ENCODE measurements at places on chromosomes 16 and 17.

DNA sequence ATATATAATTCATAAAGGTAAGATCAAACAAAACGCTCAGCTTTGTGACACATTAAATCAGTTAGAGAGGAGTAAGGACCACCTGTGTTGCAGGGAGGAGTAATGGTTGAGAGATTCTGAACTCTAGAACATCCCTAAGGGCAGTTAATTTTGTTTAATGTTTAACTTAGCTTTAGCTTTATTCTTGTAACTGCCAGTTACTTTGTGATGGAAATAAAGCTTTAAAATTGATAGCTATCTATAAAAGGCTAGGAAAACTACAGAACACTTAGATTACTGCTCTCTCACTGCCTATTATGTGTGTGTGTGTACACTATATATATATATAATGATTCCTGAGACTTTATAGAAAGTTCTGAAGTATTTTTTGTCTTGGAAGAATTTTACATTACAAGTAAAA lies 37.8 kb downstream of the PTRH2 start:
- no peak for DNase-seq

DNA sequence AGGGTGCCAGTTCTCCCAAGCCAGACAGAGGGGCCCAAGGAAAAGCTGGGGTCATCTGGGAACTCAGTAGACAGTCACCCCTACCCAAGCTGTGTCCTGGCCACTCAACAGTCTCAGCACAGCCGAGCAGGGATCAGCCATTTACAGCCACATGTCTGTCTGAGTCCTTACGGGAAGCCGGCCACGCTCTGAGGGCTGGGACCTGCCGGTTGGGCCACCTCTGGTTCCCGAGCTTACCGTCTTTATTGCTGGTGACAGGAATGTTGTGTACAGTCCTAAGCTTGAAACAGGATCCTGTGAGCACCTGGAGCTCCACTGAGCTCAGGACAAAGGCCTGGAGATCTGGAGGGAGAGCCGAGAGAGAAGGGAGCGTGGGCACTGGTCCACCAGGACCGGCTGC lies 59.8 kb downstream of the TIMM22 start:
- DNase-seq: no peak

GRCh38 chr16:83338941-83339340 lies 468.8 kb upstream of the HSBP1 start:
- DNase-seq: no peak

DNA sequence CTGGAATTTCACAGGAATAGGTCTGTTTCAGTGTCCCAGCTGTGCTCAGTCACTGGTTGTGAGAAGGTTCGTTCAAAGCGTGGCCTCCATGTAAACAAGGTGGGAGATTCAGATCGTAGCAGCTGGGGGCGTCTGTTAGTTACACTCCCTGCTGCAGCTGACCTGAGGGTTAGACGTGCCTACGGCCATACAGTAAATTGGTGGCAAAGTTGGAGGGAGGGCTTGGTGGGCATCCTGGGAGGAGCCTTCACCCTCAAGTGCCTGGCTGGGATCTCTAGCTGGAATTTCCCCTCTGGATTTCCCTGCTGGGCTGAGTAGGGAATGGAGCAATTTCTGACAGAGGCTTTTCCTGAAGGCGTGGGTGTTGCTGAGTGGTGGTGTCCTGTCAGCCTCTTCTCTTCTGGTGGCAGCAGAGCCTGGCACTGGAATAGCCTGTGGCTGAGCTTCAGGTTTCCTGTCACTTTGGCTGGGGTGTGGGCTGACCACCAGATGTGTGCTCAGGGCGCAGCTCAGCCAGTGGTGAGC lies 6.4 kb downstream of the FCSK start:
- DNase-seq: no peak

DNA sequence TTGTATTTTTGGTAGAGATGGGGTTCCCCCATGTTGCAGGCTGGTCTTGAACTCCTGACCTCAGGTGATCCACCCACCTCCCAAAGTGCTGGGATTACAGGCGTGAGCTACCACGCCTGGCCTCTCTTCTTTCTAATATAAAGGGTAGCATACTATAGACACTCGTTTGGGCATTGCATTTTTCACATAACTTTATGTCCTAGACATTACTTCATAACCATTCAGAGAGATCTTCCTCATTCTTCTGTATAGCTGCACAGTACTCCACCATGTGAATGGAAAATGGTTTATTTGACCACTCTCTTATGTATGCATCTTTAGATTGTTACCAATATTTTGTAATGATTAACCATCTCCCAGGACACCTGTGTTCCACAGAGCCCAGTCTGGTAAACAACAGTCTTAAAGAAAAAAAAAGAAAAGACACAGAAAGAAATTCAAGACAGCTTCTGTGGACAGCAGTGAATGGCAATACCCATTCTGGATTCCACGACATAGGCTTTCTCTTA lies 42.1 kb downstream of the TK2 start:
- DNase-seq: no peak

DNA sequence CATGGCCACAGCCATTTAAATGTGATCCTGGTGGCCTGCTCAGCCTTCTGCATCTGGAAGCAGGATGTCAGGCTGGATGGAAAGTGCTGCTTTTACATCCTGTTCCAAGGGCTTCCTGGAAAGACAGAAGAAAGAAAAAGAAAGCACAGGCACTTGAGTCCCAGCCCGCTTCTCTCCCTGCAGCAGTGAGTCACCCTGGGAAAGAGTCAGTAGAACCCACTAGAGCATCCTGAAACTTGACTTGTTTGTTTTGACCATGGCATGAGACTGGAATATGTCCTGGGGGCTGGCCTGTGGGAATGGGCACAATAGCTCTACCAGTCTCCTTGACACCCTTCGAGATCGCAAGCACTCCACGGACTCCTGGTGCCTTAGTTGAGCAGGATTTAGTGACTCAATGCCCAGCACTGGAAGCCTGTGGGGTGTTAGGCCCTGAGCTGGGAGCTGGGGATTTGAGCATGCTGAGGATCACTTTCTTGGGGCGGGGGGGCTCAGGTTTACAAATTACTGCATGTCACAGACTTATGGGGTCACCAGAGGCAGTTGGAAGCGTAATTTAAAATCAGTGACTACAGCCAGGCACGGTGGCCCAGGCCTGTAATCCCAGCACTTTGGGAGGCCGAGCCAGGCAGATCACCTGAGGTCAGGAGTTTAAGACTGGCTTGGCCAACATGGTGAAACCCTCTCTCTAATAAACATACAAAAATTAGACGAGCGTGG lies 22.1 kb upstream of the GNA13 start:
- DNase-seq: no peak

DNA sequence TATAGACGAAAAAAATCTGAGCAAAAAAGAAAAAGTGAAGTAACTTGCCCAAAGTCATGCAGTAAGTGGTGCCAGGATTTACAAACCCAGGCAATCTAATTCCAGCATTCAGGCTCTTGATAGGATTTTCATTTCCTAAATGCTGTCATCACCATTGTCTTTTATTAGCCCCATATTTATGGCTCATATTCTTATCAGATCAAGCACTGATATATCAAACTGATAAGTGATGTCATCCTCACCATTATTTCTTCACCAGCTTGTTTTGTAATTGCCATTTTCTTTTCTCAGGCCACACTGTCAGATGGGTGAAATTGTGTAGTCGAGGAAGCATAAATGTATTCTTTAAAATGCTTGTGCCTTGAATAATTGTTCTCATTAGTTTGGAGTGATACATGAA lies 1.3 kb downstream of the RAD51C start:
- DNase-seq: no peak

DNA sequence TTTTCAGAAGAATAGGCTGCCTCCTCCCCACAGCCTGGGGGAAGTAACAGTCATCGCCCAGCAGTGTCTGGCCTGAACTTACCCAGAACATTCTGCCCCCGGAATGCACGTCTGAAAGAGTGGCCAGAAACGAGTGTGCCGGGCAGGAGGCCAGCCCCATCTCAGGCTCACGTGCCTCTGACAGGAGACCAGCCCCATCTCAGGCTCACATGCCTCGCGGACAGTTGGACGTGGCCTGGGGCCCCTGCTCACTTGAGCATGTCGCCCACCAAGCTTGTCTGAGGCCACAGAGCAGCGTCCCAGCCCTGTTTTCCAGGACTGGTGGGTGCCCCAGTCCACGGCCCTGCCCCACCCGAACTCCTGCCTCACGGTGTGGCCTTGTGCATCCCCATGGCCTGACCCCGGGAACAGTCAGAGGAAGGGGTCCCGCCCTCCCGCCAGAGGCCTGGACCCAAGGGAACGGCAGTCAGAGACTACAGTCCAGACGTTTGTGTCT lies 16.3 kb upstream of the CDH15 start:
- no peak for DNase-seq

DNA sequence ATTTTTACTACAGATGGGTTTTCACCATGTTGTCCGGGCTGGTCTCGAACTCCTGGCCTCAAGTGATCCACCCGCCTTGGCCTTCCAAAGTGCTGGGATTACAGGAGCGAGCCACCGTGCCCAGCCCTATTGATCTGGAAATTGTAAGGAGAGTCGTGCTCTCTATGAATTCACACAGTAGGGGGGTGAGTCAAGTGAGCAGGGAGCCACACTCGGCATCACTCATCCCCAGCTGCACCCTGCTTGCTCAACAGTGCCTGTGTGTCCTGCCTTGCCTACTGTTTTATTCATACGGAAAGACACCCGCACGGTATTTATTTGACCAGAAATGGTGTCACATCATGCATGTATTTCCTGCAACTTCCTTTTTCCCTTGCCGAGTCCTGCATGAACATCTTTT lies 157.2 kb upstream of the FOXF1 start:
- no peak for DNase-seq

- DNase-seq: no peak
Observed at GRCh38 chr16:66308096-66308495, 58.4 kb upstream of the CDH5 start.

- no peak for DNase-seq
Observed at GRCh38 chr17:4475463-4475862, 23.2 kb upstream of the SPNS2 start.

DNA sequence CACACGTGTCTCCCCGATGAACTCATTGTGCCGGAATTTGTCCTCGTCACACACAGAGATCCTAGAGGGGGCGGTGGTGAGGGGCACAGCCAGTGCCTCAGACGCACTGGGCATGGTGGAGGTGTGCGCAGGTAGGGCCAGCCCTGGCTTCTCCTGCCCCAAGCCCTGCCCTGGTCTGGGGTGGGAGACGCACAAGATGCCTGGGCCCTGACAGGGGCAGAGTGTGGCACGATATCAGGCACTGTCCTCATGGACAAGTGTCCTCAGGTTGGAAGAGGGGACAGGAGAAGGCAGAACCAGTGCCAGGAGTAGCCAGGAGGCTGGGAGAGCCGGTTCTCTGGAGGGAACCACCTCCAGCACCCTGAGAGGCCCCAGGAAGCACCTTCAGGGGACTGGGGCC lies 20.0 kb downstream of the DOC2B start:
- no peak for DNase-seq

DNA sequence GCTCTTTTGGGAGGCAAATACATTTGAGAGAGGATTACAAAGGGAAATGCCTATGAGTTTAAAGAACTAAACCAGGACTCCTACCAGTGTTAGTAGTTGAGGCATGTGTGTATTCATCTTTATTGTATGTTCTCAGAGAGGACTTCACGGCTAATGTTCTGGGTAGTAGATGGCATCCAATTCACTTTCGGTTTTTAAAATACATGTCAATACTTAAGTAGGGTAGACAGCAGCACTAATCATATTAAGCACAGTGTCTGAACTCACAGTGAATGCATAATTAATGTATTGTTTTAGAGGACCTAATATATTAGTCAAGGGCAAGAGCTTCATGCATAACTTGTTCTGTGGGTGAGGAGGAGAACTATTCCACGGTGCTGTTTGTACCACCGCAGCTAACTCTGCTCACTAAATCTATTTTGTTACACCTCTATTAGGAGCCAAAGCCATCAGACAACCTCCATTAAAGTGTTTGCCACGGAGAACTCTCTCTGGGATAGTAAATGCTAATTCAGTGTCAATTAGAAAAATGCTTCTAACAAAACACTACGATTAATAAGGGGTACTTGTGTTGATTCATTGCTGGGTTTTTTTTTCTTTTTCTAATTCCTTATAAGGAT lies 56.3 kb downstream of the COX10 start:
- DNase-seq: no peak

GRCh38 chr17:21209511-21210175 lies 4.3 kb downstream of the TMEM11 start:
- DNase-seq: no peak

DNA sequence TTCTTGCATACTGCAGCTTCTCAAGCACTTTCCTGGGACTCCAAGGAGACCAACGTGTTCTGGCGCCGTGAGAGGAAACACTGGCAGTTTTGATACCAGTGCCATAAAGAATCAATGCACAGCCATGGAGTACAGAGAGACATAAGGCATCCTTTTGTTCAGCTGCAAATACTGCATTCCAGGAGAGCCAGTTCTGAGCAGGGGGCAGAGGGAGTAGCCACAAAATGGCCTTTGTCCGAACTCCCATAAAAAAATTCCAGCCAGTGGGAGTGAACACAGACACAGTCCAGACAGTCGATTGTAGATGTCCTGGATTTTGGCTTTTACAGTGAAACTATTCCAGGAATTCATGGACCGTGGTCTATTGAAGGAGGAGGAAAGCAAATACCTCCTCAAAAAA lies 36.2 kb upstream of the TEKT3 start:
- no peak for DNase-seq

DNA sequence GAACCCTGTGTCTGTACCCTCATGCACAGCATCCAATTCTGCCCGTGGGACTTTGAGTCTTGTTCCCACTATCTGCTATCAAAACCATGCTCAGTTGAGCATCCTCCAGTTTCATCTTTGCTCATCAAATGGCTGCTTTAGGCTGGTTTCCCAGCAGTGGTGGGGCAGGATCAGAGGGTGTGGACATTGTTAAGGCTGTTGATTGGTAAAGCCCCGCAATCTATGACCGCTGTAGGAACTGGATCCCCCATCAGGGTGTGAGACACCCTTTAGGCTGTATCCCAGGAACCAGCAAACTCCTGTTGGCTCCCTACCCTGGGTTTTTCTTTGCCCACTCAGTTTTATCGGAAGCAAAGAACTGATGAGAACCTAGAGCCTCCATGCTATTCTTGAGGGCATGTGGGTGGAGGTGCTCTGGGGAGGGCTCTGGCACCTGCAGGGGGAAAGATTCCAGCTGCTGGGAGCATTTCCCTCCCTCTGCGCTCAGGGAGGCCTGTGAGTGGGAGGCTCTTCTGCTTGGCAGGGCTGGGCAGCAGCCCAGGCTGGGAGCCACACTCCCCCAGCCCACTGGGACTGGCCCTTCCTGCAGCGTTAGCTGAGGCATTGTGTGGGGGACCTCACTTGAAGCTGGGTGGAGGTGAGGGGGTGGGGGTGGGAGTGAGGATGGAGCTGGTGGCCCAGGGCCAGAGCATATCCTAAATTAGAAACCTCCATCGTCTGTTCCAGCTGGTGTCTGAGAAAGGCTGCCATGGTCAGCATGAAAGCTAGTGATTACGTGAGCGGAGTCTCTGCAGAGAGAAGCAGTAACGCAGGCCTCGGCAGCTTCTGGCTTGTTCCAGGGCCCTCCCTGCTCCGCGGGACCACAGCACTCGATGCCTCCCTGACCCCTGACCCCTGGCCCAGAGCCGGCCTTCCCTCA lies 160.6 kb downstream of the IRF8 start:
- DNase-seq: no peak

DNA sequence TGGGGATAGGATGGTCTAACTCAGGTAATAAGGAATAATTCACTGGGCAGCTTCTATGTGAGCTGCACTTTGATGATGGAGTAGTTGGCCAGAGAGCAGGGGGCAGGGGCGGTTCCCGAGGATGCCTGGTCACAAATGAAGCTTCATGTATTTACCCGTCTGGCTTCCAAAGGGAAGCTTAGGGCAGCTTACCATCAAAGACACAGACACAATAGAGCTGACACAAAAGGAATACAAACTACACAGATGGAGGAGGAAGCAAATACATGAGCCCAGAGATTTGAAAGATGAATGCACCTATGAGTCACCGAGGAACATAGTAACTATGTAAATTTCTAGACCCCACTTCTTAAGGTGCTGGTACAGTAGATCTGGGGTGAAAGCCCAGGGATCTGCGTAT lies 8.7 kb upstream of the EMP2 start:
- no peak for DNase-seq

- no peak for DNase-seq
Observed at GRCh38 chr16:88647178-88648070, 3.4 kb downstream of the CYBA start.

All from activated T-helper 1 cell treated with anti-CD3 and anti-CD28 coated beads, Interleukin-2, amount 50 U/mL, for 16 hours (primary cell).